T-cell (primary cell): ENCODE measurements at places on chromosomes 6 and 20.

DNA sequence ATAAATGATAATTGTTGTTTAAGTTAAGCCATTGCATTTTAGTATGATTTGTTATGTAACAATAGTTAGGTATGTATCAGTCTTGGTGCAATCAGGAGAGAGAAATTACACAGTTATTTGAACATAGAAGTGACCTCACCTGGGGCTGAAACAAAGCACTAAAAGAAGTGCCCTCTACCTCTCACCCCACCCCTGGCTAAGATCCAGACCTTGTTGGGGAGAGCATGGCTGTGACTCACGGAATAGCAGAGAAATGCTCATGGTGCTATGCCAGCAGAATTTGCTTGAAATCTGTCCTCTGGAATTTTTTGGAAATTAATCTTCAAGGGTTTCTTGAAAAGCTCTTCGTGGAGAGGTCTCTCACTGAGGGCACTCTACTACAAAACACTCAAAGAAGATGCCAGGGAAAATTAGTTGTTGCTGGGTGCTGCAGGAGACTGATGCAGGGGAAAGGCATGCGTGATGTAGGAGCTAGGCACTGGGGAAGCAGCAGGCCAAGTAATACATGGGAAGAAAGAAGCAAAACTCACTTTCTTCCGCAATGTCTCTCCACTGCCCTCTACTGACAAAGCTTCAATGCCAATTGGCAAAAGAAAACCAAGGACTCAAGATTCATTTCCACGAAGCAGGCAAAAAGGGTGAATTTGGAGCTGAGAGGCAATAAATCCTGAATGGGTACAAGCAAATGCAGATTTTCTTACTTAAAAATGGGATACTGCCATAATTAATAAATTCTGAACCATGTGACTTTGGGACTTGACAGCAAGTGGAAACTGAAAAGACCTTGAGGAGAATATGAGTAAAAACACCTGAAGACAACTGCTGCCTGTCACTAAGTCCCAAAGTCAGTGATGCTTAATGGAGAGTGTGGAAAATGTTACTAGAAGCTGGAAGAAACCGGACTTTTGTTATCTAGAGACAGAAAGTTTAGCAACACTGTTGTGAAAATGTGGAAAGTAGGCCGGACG is 136.3 kb upstream of the ZNF184 start:
- H3K27me3 ChIP-seq = peaks cover 44% of the 10 kb centered on the region
- H3K4me1 ChIP-seq = no peaks in the 10 kb centered on the region
- H3K36me3 ChIP-seq = no peaks in the 10 kb centered on the region
- no peak for DNase-seq
- no peak overlapping the region for H3K27ac ChIP-seq
- H3K4me3 ChIP-seq = no peak overlapping the region

DNA sequence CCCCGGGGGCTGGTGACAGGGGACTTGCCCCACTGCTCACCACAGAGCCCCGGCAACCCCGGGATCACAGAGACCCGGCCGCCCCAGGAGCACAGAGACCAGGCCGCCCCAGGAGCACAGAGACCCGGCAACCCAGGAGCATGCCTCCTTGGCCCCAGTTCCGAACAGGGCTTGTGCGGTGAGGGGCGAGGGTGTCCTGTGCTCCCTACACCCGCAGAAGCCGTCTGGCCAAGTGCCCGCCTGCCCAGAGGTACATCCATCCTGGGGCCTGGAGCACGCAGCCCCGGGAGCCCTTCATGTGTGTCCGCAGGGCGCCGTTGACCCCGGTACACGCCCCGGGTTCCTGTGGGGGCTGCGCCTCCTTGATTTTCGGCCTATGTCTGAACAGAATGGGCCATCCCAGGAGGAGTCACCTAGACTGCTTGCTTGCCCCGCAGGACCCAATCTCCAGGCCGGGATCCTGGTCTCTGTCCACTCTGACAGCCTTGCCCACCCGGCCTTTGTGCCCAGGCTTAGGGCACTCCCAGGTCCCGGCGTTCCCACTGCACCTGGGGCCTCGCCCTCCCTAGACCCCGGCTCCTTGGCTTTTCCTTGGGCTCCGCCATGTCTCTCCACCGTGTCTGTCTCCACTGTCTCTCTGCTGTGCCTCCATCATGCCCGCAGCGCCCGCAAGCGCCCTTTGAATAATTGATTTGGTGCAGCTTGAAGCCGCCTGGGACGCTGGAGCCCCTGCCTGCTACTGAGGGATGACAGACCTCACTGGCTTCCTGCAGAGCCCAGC is 219.8 kb downstream of the ERMARD start:
- H3K4me3 ChIP-seq = no peak overlapping the region
- no peaks in the 10 kb centered on the region for H3K4me1 ChIP-seq
- H3K36me3 ChIP-seq = no peaks in the 10 kb centered on the region
- no peak for DNase-seq

DNA sequence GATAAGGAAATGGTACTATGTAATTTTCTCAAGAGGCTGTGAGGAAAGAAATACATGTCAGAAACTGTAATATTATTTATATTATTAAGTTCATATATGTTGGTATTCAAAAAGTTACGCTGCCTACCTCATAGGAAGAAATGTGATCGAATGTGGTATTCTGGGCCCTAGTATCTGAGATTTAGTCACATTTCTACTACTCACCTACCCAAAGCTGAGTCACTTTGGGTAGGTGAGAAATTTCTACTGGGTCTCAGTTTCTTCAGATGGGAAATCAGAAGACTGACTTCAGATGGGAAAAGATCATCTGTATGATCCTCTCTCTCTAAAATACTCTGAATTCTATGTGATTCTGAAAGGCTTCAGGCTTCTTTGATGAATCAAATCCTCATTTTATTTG is 411.0 kb downstream of the SYNE1 start:
- DNase-seq = no peak
- no peaks in the 10 kb centered on the region for H3K4me1 ChIP-seq
- no peaks in the 10 kb centered on the region for H3K27me3 ChIP-seq
- H3K36me3 ChIP-seq = peaks cover 19% of the 10 kb centered on the region
- no peak overlapping the region for H3K4me3 ChIP-seq

- H3K4me3 ChIP-seq = no peak overlapping the region
- no peak overlapping the region for H3K27ac ChIP-seq
- peaks cover 8% of the 10 kb centered on the region for H3K4me1 ChIP-seq
- DNase-seq = no peak
Observed at GRCh38 chr6:143062551-143062950, 1.9 kb downstream of the AIG1 start.

GRCh38 chr6:79824202-79824601 is 123.2 kb downstream of the ELOVL4 start:
- H3K36me3 ChIP-seq = no peaks in the 10 kb centered on the region
- H3K27ac ChIP-seq = no peak overlapping the region
- no peaks in the 10 kb centered on the region for H3K27me3 ChIP-seq
- H3K4me3 ChIP-seq = no peak overlapping the region
- DNase-seq = no peak
- H3K4me1 ChIP-seq = no peaks in the 10 kb centered on the region

DNA sequence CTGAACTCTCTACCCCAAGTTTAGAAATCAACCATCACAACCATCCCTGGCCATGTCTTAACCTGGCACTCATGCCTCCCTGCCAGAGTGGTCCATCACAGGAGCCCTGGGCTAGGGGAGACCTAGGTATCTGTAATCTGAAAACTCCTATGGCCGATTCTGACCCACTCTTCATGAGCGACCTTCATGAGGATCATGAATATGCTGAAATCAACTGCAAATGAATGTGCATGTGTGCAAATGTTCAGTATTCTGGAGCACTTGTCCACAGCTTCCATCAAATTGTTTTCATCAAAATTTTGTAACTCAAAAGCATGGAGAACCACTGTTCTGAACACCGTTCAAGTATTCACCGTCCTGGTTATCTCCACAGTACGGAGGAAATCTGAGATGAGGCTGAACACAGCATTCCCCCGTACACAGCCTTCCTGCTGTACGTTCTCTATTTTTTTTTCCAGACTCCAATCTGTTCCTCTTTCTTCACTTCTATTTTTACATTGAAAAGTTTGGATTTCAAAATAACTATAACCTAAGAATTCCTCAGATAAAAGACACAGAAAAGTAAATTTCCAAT is 17.7 kb downstream of the METTL24 start:
- no peaks in the 10 kb centered on the region for H3K36me3 ChIP-seq
- H3K4me3 ChIP-seq = no peak overlapping the region
- peaks cover 4% of the 10 kb centered on the region for H3K27me3 ChIP-seq
- no peaks in the 10 kb centered on the region for H3K4me1 ChIP-seq

DNA sequence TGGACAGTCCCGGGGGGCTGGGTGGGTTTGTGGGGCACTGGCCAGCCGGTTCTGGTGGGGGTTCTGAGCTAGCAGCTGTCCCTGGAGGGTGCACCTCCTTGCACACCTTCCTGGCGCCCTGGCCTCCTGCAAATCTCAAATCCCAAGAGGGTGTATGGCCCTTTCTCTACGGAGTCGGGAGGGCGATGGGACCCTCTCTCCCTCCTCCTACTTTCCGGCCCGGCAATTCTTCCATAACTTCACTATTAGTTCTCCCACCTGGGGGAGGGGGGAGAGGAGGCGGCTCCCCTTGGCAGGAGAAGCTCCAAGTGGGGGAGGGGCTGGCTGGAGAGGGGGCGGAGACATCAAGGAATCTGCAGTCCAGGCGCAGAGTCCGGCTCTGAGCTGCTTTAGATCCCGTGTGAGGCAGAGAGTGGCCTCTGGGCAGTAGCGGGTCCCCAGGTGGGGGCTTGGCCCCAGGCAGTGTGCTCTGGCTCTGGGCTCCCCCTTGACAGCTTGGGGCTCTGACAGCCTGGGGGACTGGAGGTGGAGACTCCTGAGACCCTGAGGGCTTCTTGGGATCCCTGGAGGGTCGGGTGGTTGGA is 1.4 kb upstream of the LAMA5 start:
- no peak overlapping the region for H3K27ac ChIP-seq
- no peak for DNase-seq
- H3K27me3 ChIP-seq = peaks cover 6% of the 10 kb centered on the region
- H3K4me1 ChIP-seq = no peaks in the 10 kb centered on the region
- no peaks in the 10 kb centered on the region for H3K36me3 ChIP-seq
- H3K4me3 ChIP-seq = peak overlapping the region; percentile 32

DNA sequence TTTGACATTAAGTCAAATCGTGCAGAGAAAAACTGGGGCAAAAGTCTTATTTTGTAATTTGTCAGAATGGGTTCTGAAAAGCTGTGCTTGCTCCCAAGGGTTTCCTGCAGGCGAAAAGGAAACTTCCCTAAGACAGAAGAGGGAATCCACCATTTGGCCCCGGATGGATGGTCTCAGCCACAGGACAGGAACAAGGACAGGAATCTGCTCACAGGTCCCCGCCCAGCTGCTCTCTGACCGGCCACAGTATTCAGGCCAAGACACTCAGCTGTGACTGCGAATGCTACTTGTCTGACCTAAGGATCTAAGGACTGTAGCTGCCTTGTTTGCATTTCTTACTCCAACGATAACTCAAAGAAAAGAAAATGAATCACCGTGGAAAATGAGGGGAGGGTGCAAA is 197.0 kb downstream of the BMP7 start:
- H3K27ac ChIP-seq = no peak overlapping the region
- no peaks in the 10 kb centered on the region for H3K36me3 ChIP-seq
- DNase-seq = no peak
- no peak overlapping the region for H3K4me3 ChIP-seq
- H3K4me1 ChIP-seq = no peaks in the 10 kb centered on the region

GRCh38 chr6:167546611-167547327 is 221.9 kb downstream of the TTLL2 start:
- no peaks in the 10 kb centered on the region for H3K4me1 ChIP-seq
- no peak for DNase-seq

DNA sequence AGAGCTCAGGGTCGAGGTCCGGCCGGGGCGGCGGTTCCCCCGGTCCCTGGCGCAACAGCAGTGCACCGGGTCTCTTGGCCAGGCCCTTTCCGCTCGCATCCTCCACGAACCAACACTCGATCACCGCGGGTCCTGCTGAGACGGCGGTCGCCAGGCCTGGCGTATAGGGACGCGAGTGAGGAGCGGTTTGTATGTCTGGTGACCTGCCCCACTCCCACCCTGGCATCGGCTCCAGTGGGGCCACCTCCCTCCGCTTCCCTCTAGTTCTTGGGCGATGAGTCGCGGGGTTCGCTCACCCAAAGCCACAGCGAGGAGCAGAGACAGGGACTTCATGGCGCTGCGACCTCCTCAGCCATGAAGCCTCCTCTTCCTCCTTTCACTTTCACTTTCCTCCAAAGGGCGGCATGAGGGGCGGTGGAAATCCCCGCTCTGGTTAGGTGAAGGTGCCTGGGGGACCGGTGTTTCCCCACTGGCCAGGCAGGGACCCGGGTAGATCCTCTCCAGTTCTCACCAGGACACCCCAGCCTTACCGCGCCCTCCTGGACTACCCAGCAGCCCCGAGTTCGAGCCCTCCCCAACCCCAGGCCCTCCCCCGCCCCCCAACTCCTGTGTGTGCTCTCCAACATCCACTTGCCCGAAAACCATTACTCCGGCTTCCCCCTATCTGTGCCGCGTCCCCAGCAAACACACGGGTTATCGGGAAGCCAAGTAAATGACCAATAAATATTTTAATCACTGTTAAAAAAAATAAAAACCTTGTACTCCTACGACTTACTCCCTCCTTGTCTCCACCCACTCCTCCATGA is at the start of gene TAPBP:
Gene TAPBP, minus strand, starts transcription at position 370 of the 806 bp plus-strand sequence. Its CDS starts 37 bp downstream, at position 333.
- H3K27me3 ChIP-seq = no peaks in the 10 kb centered on the region
- peak within 1 kb of the TSS; percentile 99 for H3K4me3 ChIP-seq
- peak; percentile 85 for DNase-seq

GRCh38 chr6:150418827-150419594 is 50.2 kb downstream of the IYD start:
- H3K27ac ChIP-seq = no peak overlapping the region
- H3K4me1 ChIP-seq = peaks cover 6% of the 10 kb centered on the region

DNA sequence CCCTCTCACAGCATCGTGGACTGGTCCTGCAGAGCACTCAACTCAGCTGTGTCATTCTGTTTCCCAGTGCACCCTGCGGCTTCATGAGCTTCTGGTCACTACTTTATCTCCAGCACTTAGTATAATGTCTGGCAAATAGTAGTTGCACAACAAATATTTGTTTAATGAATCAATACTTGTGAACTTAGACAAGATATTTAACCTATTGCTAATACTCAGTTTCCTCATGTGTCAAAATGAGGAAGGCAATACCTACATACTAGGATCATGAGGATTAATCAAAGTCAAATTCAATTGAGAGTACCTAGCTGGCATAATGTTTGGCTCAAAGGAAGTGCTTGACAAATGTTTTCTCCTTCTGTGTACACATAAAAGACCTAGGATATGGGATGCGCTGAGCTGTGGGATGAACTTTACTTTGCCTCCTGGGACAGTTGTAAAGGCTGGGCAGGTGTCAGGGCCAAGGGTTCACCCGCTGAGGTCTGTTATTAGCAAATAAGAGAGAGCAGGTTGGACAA is 86.3 kb downstream of the FNDC1 start:
- H3K4me1 ChIP-seq = no peaks in the 10 kb centered on the region
- H3K27ac ChIP-seq = no peak overlapping the region
- no peaks in the 10 kb centered on the region for H3K27me3 ChIP-seq
- DNase-seq = no peak

GRCh38 chr6:143060354-143060805 is 309 bp upstream of the AIG1 start:
- peak; percentile 77 for DNase-seq
- peaks cover 8% of the 10 kb centered on the region for H3K4me1 ChIP-seq

DNA sequence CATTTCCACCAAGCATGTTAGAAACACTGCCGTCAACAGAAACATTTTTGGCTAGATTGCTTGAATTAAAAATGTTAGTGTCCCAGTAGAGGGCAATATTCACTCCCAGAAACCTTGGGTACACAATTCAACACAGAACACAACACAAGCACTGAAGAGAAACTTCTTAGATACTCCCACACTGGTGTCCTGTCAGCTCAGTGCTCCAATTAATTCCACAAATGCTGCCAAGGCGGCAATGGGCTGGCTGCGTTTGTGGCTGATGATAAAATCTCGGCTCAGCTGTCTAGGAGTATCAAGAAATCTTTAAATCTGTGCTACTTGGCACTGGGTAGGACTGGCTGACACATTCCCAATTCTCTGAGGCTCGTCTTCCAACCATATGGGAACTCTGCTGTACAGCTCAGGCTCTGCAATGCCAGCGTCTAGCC is 39.3 kb downstream of the BEND3 start:
- no peak for DNase-seq
- H3K36me3 ChIP-seq = no peaks in the 10 kb centered on the region
- H3K27ac ChIP-seq = no peak overlapping the region
- H3K4me1 ChIP-seq = no peaks in the 10 kb centered on the region
